ENCODE measurements at places on chromosomes 2 and 18.
A peak's percentile ranks its signal among the peaks of the same experiment; 100 is the strongest.

- no peak for DNase-seq
Observed at GRCh38 chr18:47748093-47748796, 182.2 kb downstream of the SMAD2 start.

- DNase-seq, result no peak
Observed at GRCh38 chr2:23588508-23589201, 203.7 kb downstream of the KLHL29 start.

- no peak for DNase-seq
Observed at GRCh38 chr2:39587641-39588040, 78.1 kb upstream of the TMEM178A start.

DNA sequence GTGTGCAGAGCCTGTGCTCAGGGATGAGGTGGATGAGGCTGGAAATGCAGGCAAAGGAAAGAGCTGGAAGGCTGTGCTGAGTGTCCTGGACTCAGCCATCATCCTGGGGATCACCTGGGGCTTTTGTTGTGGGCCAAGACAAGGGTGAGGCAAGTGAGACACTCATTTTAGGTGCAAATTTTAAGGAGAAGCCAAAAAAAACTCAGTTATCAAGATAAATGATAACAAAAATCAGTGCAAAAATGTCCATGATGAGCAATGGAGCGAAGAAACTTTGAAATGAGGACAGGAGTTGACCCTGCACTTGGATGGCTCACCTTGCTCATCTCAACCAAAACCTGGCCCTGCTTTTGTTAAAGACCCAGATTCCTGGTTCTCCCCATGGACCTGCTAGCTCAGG, 141.9 kb downstream of the MYCN start:
- no peak for DNase-seq

- DNase-seq, result no peak
Observed at GRCh38 chr18:13070460-13070859, 79.3 kb downstream of the CEP192 start.

- no peak for DNase-seq
Observed at GRCh38 chr18:9475643-9476591, 604 bp downstream of the RALBP1 start.

GRCh38 chr18:61998957-61999356, 106.2 kb upstream of the RNF152 start:
- DNase-seq, result no peak

DNA sequence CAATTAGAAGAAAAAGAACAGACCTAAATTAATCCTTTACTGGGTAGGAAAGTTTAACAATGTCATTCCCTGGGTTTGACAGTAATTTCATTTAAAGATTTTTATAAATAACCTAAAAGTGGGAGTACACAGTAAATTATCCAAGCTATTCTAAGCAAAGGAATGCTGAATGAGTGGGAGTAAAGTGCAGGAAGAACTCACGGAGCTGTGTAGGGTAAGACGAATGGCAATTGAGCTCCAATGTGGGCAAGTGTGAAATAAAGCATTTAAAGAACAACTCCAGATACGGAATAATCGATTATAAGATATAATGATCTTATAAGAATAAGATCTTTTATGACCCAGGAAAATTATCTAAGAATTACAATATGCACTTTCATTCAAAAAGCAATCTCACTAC, 93.2 kb downstream of the LRRTM4 start:
- no peak for DNase-seq

DNA sequence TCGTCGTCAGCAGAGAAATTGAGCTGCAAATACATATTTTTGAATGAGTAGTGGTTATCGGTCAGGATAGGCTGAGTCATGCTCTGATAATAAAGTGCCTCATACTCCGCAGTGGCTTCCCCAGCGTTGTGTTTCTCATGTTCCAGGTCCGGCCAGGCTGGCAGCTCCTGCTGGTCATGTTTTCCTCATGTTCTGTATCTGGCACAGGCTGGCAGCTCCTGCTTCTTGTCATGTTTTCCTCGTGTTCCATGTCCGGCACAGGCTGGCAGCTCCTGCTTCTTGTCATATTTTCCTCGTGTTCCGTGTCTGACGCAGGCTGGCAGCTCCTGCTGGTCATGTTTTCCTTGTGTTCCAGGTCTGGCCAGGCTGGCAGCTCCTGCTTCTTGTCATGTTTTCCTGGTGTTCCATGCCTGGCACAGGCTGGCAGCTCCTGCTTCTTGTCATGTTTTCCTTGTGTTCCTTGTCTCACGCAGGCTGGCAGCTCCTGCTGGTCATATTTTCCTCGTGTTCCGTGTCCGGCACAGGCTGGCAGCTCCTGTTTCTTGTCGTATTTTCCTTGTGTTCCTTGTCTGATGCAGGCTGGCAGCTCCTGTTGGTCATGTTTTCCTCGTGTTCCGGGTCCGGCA, 148.9 kb downstream of the ATP9B start:
- no peak for DNase-seq

DNA sequence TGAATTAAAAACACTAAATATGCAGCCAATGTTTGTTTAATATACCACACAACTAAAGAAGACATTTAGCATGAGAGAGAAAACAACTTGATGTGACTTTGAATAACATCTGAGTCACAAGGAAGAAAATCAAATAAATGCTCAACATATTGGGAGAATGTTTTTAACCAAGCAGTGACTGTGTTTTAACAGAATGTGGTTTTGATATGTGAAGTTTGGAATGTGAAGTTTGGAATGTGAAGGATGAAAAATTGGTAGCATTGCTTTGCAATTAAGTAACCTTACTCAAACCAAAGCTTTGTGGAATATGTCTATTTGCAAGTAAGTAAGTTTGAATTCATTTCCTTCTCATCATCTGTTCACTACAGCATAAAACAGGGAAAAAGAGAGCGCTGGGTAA, 128.2 kb upstream of the DNAJC10 start:
- DNase-seq, result no peak

GRCh38 chr2:227472265-227473121, 537 bp downstream of the AGFG1 start:
- peak; percentile 62 for DNase-seq
